Liver (tissue), 10 donors: ENCODE measurements at places on chromosomes 11 and 22.
A peak's percentile ranks its signal among the peaks of the same experiment; 100 is the strongest.

- no peak for DNase-seq
- H3K36me3 ChIP-seq = no peaks in the 10 kb centered on the region
- peak overlapping the region; percentile 48 for H3K4me3 ChIP-seq
- no peaks in the 10 kb centered on the region for H3K4me1 ChIP-seq
- H3K27ac ChIP-seq = no peak overlapping the region
- H3K27me3 ChIP-seq = no peaks in the 10 kb centered on the region
Observed at GRCh38 chr11:132125988-132126871, 755.8 kb downstream of the NTM start.

- no peaks in the 10 kb centered on the region for H3K36me3 ChIP-seq
- no peak for DNase-seq
- H3K4me1 ChIP-seq = no peaks in the 10 kb centered on the region
Observed at GRCh38 chr11:1235306-1235900, 12.5 kb downstream of the MUC5B start.

- no peaks in the 10 kb centered on the region for H3K4me1 ChIP-seq
- H3K36me3 ChIP-seq = no peaks in the 10 kb centered on the region
- no peak overlapping the region for H3K4me3 ChIP-seq
- DNase-seq = no peak
- no peak overlapping the region for H3K27ac ChIP-seq
- no peaks in the 10 kb centered on the region for H3K27me3 ChIP-seq
Observed at GRCh38 chr11:128180441-128181087, 406.8 kb downstream of the ETS1 start.

GRCh38 chr11:66080055-66080817 lies 10.2 kb downstream of the PACS1 start:
- H3K27ac ChIP-seq = no peak overlapping the region
- H3K4me3 ChIP-seq = no peak overlapping the region
- peaks cover 7% of the 10 kb centered on the region for H3K4me1 ChIP-seq
- no peaks in the 10 kb centered on the region for H3K27me3 ChIP-seq
- no peak for DNase-seq
- H3K36me3 ChIP-seq = no peaks in the 10 kb centered on the region

DNA sequence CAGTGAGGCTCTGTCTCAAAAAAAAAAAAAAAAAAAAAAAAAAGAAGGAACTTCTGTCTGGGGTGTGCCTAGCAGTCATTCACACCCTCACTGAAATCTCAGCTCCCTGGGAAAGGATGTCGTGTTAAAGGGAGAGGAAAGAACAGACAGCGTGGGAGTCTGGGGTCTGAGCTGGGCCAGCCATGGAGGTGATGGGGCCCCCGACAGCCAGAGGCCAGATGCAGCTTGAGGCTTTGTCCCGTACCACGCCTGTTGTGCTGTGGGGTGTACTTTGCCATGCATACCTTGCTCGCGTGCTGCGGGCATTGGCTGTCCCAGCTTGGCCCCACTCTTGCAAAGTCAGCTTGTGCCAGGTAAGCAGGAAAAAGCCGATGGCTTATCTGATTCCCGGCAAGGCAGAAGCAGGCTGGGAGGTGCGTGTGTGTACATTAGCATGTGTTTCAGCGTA lies 4.6 kb downstream of the SYT12 start:
- DNase-seq = no peak
- H3K4me1 ChIP-seq = peaks cover 7% of the 10 kb centered on the region
- no peaks in the 10 kb centered on the region for H3K27me3 ChIP-seq
- H3K27ac ChIP-seq = peak overlapping the region; percentile 76
- no peaks in the 10 kb centered on the region for H3K36me3 ChIP-seq

GRCh38 chr11:134144744-134145143 lies 75.9 kb downstream of the JAM3 start:
- DNase-seq = no peak
- H3K4me3 ChIP-seq = no peak overlapping the region
- no peaks in the 10 kb centered on the region for H3K27me3 ChIP-seq
- H3K4me1 ChIP-seq = no peaks in the 10 kb centered on the region
- H3K27ac ChIP-seq = no peak overlapping the region

GRCh38 chr11:30478923-30479322 lies 107.2 kb downstream of the MPPED2 start:
- H3K4me1 ChIP-seq = no peaks in the 10 kb centered on the region
- H3K27ac ChIP-seq = no peak overlapping the region
- no peak overlapping the region for H3K4me3 ChIP-seq
- no peak for DNase-seq
- H3K36me3 ChIP-seq = no peaks in the 10 kb centered on the region

- H3K4me3 ChIP-seq = no peak overlapping the region
- no peak overlapping the region for H3K27ac ChIP-seq
- peaks cover 10% of the 10 kb centered on the region for H3K27me3 ChIP-seq
- peaks cover 9% of the 10 kb centered on the region for H3K4me1 ChIP-seq
- no peaks in the 10 kb centered on the region for H3K36me3 ChIP-seq
- DNase-seq = no peak
Observed at GRCh38 chr11:17719938-17720795, 796 bp downstream of the MYOD1 start.

- no peaks in the 10 kb centered on the region for H3K4me1 ChIP-seq
- H3K36me3 ChIP-seq = no peaks in the 10 kb centered on the region
- DNase-seq = no peak
- peaks cover 5% of the 10 kb centered on the region for H3K27me3 ChIP-seq
- no peak overlapping the region for H3K4me3 ChIP-seq
Observed at GRCh38 chr22:44956840-44957767, 52.7 kb downstream of the PHF21B start.

DNA sequence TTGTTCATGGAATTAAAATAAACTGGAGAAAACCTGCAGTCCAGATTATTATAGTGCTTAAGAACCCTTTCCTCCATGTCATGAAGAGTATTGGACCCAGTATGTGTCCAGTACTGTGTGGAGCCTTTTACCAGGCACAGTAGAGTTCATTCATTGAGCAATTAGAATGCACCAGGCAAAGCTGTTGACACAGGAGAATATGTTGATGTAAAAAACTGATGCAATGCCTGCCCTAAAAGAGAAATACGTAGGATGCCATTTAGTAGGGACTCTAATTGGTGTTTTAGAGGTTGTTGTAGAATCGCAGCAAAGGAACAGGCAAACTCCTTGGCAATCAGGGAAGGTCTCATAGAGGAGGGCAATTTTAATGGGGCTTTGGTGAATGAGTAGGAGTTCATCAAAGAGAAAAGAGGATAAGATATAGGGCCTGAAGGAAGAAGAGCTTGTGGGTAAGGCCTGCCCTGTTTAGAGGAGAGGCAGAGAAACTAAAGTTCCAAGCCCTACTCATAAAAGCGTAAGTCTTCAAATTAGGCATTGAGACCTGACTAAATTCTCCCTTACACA lies 126.4 kb downstream of the SEZ6L start:
- H3K27ac ChIP-seq = no peak overlapping the region
- H3K4me3 ChIP-seq = no peak overlapping the region

GRCh38 chr11:83717537-83717936 lies 431.4 kb upstream of the CCDC90B start:
- DNase-seq = no peak
- H3K27ac ChIP-seq = no peak overlapping the region
- no peaks in the 10 kb centered on the region for H3K36me3 ChIP-seq
- H3K27me3 ChIP-seq = no peaks in the 10 kb centered on the region

DNA sequence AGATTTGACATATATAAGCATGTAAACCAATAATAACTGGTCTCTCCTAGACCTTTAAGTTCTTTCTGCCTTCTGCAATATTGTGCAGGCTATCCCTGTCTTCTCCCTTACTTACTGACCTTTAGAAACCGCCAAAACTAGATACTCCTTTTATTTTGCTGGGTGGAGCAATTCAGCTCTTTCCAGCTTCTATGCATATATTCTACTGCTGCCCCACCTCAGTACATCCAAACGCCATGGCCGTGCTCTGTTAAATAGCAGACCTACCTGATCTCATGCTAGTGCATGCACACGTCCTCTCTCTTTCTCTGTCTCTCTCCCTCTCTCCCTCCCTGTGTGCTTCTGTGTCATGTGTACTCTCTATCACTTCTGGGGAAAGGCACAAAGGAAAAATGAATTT lies 76.7 kb upstream of the CAPRIN1 start:
- DNase-seq = no peak
- no peaks in the 10 kb centered on the region for H3K36me3 ChIP-seq
- H3K27ac ChIP-seq = no peak overlapping the region
- no peak overlapping the region for H3K4me3 ChIP-seq
- no peaks in the 10 kb centered on the region for H3K27me3 ChIP-seq

GRCh38 chr11:3840870-3841425 lies at the start of gene RHOG:
Gene RHOG, minus strand, starts transcription at chr11:3840959. Its CDS starts 12,821 bp downstream, at chr11:3828138.
- H3K36me3 ChIP-seq = no peaks in the 10 kb centered on the region
- peak within 1 kb of the TSS; percentile 68 for H3K4me3 ChIP-seq
- no peaks in the 10 kb centered on the region for H3K27me3 ChIP-seq
- H3K4me1 ChIP-seq = no peaks in the 10 kb centered on the region
- peak within 1 kb of the TSS; percentile 84 for H3K27ac ChIP-seq

DNA sequence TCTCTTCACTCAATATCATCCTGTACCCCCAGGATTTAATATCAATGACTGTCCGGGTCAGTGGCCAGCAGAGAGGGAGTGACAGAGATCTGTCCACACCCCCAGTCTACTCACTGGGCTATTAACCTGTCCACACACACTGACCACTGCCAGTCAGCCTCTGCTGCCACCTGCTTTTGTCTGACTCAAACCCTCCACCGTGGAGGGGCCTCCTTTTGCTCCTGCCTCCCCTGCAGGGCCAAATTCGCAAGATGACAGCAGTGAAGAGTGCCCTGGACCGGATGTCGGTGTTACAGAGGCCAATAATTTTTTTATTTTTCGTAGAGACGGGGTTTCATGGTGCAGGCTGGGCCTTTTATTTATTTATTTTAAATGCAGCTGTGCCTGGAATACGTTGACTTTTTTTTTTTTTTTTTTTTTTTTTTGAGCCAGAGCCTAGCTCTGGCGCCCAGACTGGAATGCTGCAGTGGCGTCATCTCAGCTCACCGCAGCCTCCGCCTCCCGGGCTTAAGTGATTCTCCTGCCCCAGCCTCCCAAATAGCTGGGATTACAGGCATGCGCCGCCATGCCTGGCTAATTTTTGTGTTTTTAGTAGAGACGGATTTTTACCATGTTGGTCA lies 5.1 kb downstream of the PDXP start:
- no peak for DNase-seq
- H3K27ac ChIP-seq = no peak overlapping the region
- no peak overlapping the region for H3K4me3 ChIP-seq
- peaks cover 43% of the 10 kb centered on the region for H3K4me1 ChIP-seq

GRCh38 chr11:102799681-102800340 lies 1.9 kb upstream of the MMP1 start:
- no peak for DNase-seq
- H3K27ac ChIP-seq = no peak overlapping the region
- peaks cover 3% of the 10 kb centered on the region for H3K27me3 ChIP-seq
- H3K4me1 ChIP-seq = no peaks in the 10 kb centered on the region
- no peaks in the 10 kb centered on the region for H3K36me3 ChIP-seq

DNA sequence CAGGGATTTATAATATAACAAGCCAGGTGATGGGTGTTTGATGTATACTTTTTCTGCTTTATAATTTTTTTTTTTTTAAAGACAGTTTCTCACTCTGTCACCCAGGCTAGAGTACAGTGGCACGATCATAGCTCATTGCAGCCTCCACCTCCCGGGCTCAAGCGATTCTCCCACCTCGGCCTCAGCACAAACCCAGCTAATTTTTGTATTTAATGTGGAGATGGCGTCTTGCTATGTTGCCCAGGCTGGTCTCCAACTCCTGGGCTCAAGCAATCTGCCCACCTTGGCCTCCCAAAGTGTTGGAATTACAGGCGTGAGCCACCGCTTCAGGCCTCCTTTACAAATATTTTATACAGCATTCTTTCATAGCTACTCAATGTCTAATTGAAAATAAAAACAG lies 48.6 kb downstream of the MORC2 start:
- peaks cover 5% of the 10 kb centered on the region for H3K4me1 ChIP-seq
- no peak overlapping the region for H3K4me3 ChIP-seq
- no peak for DNase-seq
- no peak overlapping the region for H3K27ac ChIP-seq
- H3K36me3 ChIP-seq = no peaks in the 10 kb centered on the region
- H3K27me3 ChIP-seq = no peaks in the 10 kb centered on the region

- peak within 1 kb of the TSS; percentile 53 for H3K4me3 ChIP-seq
- peak; percentile 100 for DNase-seq
- peaks cover 3% of the 10 kb centered on the region for H3K4me1 ChIP-seq
- no peaks in the 10 kb centered on the region for H3K27me3 ChIP-seq
- no peak within 1 kb of the TSS for H3K27ac ChIP-seq
Observed at GRCh38 chr22:42553475-42554361, at the start of gene SERHL2. Gene SERHL2, plus strand, starts transcription at chr22:42553956. Its CDS starts 65 bp downstream, at chr22:42554021.

DNA sequence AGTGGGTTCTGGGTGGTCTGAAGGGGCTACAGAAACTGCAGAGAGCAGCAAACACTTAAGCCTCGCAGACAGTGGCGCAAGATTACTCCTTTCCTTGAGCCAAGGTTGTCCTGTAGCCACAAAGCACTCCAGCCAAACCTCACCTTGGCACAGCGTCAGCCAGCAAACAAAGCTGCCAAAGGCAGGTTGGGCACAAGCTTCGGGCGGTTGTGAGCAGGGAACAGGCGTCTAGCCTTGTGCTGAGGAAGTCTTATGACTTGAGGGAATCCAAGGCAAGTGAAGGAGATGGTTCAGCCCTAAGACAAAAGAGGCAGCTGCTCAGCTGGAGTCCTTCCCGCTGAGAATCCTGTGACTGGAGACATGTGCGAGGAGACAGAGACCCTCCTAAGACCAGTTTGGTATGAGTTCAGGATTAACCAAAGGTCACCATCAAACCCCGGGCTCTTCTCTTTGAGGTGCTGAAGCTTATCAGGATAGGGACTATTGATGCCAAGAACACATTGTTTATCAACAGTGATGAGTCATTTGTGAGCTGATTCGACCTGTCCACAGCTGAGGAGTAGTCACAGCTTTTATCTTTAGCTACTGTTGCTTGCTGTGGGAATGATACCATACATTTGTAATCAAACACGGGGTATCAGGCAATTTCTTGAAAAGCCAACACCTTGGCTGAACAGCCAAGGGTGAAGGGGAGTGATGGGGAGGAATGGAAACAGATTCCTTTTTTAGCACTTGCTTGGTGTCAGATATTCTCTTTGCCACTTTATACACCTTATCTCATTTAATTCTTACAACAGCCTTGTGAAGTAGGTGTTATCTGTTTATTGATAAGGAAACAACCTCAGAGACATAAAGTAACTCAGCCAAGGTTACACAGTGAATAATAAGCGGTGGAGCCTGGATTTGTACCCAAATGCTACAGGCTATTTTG lies 4.6 kb downstream of the ADM start:
- H3K27me3 ChIP-seq = no peaks in the 10 kb centered on the region
- no peaks in the 10 kb centered on the region for H3K36me3 ChIP-seq
- DNase-seq = no peak

DNA sequence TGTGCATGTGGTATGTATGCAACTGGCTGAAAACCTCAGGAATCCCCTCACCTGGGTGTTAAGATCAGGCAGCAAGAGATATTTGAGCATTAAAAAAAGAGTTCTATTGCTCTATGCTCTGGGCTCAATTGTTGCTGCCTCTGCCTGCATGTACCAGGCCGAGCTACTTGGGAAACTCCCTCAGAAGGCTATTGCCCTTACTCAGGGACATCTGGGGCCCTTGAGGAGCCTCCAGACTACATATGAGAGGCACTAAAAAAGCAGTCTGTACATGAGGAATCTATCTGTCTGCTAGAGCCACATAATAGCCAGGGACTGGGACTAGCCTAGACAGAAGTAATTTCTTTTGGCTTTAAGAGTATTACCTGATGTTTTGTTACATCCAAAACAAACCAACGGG lies 120.1 kb downstream of the SWAP70 start:
- no peaks in the 10 kb centered on the region for H3K27me3 ChIP-seq
- H3K4me3 ChIP-seq = no peak overlapping the region
- H3K27ac ChIP-seq = no peak overlapping the region
- DNase-seq = no peak
